HuH-7.5 (cell line): ENCODE measurements at places on chromosomes 3 and 15.

- no peak for DNase-seq
These were observed 19.6 kb downstream of the EIF1B start for GRCh38 chr3:40329071-40329470.

- no peak for DNase-seq
These were observed 195.8 kb downstream of the FHIT start for GRCh38 chr3:61055447-61055846.

GRCh38 chr3:37509069-37509468 lies 334.7 kb upstream of the LRRFIP2 start:
- no peak for DNase-seq

DNA sequence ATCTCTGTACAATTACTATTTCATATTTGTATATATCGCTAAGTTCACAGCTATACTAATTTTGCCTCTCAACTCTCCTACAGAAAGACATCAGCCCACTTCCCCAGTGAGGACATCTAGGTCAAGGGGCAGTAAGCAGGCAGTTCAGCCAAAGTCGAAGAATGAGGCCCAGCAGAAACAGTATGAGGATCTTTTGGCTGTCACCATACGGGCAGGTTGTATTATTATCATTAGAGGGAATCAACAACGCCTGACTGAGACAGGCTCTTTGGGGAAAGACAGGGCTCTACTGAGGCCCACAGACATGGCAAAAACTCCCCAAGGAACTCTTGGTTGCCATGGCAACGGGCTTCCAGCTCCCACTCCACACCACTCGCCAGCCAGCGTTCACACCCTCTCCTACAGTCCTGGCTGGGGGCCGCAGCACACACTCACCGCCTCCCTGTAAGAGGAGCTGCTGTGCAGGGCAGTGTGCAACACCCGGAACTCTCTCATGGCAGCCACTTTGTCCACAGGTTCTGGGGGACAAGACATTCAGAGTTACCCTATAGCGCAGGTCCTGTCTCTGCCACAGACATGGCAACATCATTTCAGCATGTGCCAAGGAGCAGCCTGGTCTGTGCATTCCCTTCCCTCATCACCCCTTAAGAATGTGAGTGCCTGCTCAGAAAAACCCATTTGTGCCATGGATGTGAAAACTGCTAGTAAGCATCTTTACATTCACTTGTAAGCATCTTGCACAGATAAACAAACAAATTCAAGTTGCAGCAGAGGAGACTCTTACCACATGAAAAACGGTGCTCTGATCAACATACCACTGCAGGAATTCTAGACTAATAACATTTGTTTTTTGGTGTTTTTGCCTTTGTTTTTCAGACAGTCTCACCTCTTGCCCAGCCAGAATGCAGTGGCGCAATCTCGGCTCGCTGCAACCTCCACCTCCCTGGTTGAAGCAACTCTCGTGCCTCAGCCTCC lies 8.8 kb downstream of the UBL7 start:
- DNase-seq = no peak

DNA sequence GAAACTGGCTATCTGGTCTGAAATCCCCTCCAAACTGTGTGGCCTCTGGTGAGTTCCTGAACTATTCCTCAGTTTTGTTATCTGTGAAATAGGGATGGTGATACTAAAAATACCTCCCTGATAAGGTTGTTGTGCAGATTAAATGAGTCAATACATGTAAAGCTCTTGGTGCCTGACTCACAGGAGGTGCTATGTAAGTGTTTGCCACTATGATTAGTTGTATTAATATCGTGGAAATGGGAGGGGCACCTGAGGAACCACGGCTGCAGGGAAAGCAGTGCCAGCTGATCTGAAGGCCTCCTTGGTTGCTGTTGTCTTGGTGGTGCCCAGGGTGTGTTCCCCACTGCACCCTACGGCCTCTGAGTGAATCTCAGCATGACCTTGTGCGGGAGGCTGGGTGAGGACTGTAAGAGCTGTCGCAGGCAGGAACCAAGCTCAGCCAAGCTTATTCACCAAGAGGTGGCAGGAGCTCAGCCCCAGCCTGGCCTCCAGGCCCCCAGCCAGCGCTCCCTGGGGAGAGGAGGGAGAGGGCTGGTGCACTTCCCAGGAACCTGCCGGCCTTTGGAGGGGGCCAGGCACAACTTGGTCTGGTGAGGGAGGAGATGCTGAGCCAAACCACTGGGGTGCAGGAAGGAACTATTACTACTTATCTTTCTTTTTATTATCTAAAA lies 44.8 kb upstream of the CCDC174 start:
- DNase-seq = no peak

DNA sequence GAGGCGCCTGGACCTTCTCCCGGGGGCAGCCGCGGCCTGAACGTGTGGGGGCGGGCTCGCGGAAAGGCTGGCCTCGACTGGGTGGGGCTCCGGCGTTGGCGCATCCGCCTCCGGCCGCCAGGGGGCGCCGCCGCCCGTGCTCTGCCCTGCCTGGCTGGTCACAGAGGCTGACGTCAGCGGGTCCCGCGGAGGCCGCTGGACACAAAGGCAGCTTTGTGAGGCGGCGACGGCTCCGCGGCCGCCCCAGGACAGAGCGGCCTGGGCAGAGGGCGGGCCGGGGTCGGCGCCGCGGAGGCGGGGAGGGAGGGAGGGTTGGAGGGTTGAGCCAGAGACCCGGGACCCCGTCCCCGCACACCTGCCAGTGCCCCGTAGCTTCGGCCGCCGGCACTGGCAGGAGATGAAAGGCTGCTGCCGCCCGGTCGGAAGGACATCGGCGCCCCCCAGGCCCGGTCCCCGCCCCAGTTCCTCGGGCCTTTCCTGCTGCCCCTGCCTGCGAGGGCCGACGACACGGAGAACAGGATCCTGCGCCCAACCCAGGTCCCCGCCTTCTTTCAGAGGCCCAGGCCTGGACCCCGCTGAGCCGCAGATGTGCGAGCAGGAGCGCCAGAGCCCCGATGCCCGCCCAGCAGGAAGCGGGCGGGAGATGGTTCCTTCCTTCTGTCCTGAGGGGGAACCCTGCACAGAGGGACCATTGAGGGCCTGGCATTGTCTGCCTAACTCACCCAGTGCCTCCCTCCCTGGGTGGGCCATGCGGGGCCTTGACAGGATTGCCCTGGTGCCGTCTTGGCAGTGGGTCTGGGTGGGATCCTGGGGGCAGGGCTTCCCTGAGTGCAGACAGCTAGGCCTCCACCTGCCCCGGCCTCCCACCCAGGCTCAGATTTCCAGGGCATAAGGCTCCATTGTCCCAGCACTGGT lies 8.7 kb upstream of the SEMA3B start:
- peak; percentile 97 for DNase-seq

- no peak for DNase-seq
These were observed 133.7 kb downstream of the ANXA2 start for GRCh38 chr15:60264088-60264487.

GRCh38 chr3:141677701-141678100 lies 60.4 kb upstream of the RNF7 start:
- DNase-seq = no peak

DNA sequence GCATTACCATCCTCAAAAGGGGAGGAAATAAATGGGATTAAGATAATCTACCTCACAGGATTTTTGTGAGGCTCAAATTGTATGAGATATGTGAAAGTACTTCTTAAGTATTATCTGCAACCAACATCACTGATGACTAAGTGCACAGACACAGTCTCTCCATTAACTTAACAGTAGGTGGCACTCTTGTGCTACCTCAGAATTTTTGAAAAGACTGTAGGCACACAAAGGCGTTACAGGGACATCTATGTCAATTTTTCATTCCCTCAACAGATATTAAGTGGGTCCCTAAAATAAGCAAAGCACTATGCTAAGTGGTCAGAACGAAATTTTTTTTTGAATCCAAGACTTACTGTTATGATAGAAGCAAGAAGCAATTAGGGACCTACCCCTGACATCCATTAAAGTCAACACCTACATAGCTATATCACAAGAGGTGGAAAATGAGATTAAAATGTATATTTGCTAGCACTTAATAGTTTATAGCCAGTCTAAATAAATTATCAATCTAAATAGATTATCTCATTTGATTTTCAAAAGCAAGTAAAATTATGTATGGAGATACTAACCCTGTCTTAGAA lies 52.9 kb downstream of the RYK start:
- peak; percentile 40 for DNase-seq

DNA sequence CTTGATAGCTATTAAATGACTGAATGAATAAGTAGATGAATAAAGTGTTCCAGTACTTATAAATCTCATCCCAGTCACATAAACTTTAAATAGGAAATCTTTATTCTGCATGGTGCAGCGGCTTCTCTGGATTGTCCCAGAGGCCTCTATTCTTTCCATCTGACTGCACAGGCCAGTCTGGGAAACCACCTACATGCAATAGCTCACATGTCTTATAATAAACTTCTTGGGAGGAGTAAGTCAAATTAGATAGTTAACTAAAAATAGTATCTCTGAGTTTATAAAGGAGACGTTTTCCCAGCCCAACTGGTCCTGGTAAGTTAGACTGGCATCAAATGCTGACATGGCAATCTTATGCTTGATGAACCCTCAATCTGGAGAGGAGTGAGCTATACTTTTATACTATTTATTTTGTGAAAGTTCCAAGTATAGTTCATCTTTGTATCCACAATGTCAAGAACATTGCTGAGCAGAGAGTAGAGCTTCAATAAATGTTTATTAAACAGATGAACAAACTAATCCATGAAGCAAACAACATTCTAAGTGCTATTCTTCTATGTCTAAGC lies 417.6 kb downstream of the TIGIT start:
- no peak for DNase-seq

- DNase-seq = no peak
These were observed at the start of gene RARRES1 for GRCh38 chr3:158731938-158732855. Gene RARRES1 (minus strand): TSS chr3:158732457. CDS start chr3:158732415, 42 bp downstream.

DNA sequence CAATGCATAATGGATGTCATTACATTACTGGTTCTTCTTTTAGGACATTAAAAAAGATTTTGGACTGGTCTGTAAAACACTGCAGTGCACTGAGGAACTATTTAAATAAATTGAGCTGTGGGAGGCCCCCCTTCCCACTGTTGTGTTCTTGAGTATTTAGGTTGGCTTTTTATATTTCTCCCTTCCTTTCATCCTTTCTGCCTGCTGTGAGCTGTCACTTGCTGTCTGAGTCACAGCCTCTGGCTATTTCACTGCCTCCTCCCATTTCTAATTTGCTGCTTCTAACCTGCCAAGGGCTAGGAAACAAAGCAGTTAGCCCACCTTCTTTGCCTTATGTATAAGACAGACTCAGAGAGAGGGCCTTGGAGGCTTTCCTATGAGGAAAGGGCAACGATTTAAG lies 89.0 kb upstream of the FNDC3B start:
- no peak for DNase-seq

GRCh38 chr3:141129049-141129448 lies 77.9 kb downstream of the SPSB4 start:
- DNase-seq = no peak

GRCh38 chr3:143875546-143875945 lies 27.3 kb upstream of the SLC9A9 start:
- no peak for DNase-seq

DNA sequence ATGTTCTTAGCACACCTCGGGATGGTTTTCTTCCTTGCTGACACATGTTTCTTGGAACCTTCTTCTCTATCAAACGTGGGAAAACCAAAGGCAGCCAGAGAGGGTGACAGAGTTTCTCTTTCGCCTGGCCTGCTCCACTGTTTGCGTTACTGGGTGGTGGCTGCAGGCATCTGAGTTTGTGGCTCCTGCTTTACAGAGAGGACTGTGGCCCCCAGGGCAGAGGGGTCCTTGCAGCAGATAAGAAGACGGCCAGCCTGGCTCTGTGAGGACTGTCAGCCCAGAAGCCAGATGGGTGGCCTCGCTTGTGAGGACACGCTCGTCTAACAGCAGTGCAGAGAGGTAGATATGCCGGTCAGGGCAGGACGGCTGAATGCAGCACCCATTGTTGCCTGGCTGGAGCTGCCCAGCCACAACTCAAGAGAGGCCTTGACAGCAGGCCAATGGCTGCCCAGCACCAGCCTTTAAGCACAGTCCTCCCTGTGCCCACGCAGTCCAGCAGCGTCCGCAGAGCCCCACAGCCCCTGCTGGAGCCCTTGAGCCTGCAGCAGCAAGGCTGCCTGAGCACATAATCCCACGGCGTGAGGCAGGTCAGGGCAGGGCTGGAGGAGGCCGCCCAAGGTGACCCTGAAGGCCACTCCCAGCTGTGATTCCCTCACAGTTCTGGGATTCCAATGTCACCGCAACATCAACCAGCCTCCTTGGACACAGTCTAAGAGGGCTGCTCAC lies 15.0 kb upstream of the SPTBN5 start:
- no peak for DNase-seq

- no peak for DNase-seq
These were observed 281.0 kb upstream of the TBL1XR1 start for GRCh38 chr3:177478170-177478867.

- DNase-seq = no peak
These were observed 76.3 kb upstream of the MLF1 start for GRCh38 chr3:158494673-158495072.

DNA sequence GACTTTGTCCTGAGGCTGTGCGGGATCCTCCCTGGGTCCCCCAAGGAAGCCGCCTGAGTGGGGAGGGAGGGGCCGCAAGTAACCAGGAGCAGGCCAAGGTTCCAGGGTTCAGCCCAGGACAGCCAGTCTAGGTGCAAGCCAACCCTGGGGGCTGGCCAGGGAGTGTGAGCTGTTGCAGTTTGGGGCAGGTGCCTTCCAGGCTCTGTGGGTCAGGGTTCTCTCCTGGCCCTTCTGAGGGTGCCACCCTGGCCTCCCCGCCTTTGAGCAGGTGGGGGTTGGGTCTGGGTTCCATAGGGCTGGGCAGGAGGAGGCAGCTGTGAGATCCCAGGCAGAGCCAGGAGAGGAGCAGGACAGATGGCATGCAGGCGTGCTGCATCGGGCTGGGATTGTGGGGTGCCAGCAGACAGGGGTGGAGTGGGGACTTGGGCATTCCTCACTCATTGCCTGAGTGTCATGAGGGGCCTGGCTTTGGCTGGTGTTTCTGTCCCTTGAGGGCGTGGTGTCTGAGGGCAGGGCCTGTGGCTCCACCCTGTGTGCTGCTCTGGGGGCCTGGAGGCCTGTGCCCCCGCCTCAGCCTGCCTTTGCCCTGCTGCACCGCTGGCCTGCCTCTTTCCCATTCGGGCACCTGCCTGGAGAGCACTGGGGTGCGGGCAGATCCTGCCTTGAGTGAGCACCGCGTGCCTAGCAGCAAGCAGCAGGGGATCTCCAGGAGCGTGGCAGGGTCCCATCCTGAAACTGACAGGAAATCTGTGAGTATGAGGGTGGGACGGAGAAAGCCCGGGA lies 18.4 kb downstream of the KLF13 start:
- DNase-seq = no peak

- DNase-seq = no peak
These were observed 43.7 kb downstream of the TMEM45A start for GRCh38 chr3:100536093-100536492.
